Right forelimb (tissue), 1 donor: ENCODE measurements at places on chromosomes 6 and 20.
A peak's percentile ranks its signal among the peaks of the same experiment; 100 is the strongest.

GRCh38 chr20:41173791-41174341 is 36.5 kb downstream of the PLCG1 start:
- peak; percentile 43 for DNase-seq

DNA sequence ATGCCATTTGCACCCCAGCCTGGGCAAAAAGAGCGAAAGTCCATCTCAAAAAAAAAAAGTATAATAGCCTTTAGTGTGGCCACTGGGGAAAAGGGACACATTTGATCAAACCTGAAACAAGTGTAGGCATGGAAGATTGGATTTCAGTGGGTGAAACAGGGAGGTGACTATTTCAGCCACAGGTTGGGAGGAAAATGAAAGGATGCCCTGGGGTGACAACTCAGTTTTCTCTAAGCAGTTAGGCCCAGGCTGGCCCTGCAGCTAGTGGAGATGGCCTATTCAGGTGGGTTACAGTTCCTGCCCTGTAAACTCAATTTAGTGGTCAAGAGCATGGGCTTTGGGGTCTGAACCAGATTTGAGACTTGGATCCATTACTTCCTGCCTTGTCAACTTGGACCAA is 36.4 kb downstream of the SPATA2 start:
- no peak for DNase-seq

- DNase-seq: no peak
Measured at GRCh38 chr6:33171016-33171879, 21.0 kb downstream of the COL11A2 start.

GRCh38 chr20:39800111-39800510 is 838.0 kb downstream of the DHX35 start:
- no peak for DNase-seq

DNA sequence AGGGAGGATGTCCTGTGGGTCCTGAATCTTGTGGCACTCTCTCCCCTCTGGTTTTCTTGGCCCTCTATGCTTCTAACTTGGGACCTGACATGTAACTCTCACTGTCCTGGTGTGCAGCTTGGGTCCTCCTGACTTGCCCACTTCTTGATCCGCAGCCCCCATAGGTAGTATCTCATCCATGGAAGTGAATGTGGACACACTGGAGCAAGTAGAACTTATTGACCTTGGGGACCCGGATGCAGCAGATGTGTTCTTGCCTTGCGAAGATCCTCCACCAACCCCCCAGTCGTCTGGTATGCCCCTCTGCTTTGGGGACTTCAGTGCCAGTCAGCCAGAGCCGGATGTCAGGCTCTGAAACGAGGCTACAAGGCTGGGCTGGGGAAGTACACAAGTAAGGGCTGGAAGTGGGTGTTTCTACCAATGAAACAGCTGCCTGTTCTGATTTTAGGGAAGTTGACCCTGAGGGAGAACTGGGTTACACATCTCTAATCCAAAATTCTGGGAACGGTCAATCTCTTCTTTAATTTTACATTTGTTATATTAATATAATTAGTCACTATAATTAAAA is 641 bp downstream of the DBNDD2 start:
- DNase-seq: no peak

DNA sequence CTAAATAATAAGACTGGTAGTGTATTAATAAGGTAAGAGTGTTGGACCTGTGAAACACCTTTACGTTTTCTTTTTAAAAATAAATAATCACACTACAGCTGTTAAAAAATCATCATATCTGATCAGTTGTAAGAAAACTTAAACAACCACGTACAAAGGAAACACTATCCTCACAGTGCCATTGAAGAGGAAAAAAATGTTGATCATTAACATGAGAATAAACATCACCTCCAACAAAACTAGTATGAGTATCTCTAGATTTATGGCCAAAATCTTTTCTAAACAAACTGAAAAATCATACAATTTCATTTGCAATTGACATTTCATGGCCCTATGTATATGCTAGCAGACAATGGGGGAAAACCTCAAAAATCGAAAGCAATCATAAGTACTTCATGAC is 590 bp downstream of the EYS start:
- DNase-seq: no peak

DNA sequence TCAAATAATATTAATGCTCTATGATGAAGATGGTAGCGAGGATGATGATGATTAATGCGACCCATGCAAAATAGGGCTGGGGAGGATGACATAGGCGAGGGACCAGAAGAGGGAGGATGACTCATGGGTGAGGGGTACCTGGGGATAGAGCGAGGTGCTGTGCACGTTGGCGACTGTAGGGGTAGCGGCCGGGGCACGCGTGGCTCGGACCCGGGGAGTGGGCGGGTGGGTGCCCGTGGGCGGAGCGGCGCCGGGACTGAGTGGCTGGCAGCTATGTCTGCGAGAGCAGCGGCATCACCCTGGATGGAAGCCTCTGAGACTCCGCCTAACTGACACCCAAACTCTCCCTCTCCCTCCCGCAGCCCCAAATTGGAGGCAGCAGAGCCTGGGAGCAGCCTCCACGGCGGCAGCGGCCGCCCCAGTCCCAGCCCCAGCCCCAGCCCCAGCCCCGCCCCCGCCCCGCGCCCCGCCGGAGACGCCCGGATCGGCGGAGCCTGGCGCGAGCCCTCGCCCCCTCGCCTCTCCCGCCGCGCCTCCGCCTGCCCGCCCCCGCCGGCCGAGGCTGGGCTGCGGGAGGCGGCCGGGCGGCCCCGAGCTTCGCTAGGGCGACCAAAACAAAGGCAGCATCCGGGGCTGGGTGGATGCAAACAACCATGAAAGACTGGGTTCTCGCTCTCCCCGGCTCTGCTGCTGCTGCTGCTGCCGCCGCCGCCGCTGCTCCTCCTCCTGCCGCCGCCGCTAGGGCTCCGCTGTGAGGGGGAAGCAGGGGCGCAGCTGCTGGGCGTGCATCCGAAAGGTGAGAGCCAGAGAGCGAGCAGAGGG is at the start of gene RIMS1:
Gene RIMS1, plus strand, starts transcription at position 367 of the 822 bp plus-strand sequence. CDS start 474 bp downstream, outside the sequence.
- peak; percentile 57 for DNase-seq

DNA sequence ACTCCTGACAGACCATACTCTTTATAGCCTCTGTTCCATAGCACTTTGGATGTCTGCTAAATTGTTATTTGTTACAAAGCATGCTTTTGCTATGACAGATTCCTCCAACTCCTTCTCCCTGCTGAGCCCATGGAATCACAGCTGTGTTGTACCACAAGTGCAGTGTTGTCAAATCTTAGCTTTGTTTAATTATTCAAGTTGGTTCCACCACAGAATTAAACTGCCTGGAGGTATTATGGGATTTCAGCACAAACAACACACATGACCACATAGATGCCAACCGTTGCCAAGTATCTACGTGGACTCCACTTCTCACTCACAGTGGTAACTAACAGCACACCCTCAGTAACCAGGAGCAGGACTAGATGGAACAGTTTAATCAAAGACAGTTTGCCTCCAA is 32.7 kb upstream of the MARCKS start:
- no peak for DNase-seq

DNA sequence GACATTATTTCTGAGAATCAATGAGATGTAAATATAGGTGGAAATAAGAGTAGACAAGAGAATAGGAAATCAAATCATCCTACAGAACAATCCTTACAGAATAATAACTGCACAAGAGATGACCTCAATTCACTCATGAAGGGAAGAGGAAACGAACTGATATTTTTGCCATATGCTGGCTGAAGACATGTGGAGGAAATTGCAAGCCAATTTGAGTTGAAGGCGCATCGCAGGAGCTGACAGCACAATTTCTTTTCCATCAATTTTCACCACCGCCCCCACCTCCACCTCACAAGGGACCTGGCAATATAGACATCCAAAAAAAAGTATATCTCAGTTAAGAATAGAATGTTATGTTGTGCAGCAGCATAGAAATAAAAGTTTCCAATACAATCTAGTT is 20.3 kb downstream of the CITED2 start:
- no peak for DNase-seq
